GM23338 (cell line): ENCODE measurements at places on chromosomes 1 and 21.

DNA sequence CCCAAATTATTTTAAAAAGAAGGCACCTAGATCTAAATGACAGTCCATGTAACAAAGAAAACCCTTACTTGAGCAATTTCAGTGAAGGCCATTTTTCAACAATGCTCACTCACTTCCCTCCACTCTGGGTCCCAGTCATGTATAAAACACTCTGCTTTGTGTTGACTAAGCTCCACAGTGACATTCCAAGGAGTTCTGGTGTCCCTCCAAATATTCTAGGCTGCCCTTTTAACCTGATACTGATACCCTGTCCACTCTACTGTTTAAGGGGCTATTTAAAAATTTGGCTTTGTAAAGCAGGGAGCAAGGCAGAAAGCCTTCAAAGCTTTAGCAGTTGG is 73.6 kb downstream of the GNG12 start:
- no peak for DNase-seq

- DNase-seq, result no peak
These were observed 524 bp downstream of the COPA start for GRCh38 chr1:160342526-160342925.

GRCh38 chr1:233672732-233673131 is 58.8 kb downstream of the KCNK1 start:
- DNase-seq, result no peak

DNA sequence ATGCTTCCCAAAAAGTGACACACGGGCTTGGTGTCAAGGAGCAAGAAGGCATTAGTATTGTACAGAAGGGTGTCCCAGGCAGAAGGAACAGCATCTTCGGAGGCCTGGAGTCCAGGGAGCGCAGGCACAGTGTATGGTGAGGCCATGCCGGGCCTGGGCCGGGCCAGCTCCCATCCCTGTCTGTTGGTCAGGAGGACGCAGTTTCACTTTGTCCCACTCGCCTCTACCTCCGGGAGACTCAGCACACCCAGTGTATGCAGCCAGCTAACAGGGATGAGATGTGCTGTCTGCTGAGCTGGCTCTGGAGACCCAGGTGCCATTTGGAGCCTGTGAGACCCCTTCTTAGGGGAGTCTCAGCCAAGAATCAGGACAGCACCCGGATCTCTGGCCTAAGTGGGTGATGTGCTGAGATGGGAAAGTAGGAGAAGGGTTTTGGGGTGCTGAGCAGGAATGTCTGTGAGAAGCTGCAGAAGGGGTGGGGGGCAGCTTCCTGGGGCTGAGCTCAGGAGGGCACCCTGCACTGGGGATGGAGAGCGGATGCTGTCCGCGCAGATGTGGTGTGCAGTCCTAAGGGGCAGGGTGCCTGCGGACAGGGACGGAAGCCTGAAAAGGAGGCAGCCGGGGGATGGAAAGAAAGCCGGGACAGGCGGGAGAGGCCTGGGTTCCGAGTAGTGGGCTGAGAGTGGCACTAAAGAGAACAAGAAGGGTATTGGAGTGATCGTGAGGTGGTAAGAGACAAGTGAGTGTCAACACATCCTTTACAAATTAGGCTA is 25.7 kb downstream of the DMRTB1 start:
- DNase-seq, result no peak

DNA sequence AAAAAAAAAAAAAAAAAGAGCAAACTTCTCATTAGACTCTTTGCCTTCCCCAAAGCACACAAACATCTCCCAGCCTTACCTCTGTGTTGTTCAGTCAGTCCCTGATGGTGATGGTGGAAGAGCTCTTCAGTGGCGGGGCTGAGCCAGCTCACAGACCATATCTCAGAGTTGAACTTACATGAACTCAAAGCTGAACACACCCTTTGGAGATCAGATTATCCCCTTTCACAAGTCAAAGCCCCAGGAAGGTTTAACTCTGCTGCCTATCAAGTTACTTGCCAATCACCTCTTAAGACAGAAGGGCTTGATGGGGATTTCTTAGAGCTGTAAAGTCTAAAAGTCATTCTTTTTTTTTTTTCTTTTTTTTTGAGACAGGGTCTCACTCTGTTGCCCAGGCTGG is 55.2 kb upstream of the L1TD1 start:
- no peak for DNase-seq

DNA sequence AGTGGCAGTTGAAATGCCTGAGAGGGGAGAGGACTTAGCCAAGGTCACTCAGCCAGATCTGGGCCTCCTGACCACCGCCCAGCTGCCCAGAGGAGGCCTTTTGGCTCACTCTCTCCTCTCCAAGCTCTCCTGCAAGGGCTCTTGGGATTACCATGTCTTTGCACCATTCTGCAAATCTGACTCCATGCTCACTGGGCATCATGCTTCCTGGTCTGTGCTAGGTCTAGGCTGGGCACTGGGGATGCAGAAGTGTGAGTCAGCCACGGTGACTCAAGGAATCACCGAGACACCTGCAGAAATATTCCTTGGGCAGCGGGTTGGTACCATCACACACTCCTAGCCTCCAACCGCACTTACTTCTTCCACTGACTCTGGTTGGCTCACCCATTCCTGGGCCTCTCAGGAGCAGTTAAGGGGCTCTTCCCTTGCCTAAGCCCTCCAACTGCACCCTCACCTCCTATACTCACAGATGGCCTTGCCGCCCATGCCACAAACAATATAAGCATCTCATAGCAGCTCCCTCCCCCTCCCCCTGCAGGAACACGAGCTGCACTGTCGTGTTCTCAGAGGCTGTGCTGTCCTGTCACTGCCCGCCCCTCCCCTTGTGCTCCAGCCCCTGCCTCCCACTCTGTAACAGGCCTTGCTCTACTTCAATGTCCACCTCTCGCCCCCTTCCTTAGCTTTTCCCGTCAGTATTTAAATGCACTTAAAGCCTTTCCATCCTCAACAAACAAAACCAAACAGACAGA is 34.8 kb downstream of the CDCP2 start:
- no peak for DNase-seq

GRCh38 chr1:160245434-160245833 is 16.9 kb downstream of the DCAF8 start:
- DNase-seq, result no peak

DNA sequence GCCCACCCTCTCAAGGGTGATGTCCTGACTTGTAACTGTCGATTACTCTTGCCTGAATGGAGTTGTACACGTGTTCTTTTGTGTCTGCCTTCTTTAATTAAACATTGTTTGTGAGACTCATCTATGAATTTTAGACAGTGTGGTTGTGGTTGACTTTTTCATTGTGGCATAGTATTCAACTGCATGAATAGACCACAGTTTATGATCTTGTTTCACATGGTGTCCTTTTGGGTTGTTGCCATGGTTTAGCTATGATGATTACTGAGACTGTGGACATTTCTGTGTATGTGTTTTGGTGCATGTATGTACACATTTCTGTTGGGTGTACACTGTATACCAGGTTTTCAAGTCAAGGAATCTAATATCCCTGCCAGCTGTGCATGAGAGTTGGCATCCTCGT is 30.1 kb downstream of the PRMT2 start:
- no peak for DNase-seq

GRCh38 chr1:89987159-89987819 is 7.6 kb upstream of the ZNF326 start:
- DNase-seq, result peak; percentile 85

DNA sequence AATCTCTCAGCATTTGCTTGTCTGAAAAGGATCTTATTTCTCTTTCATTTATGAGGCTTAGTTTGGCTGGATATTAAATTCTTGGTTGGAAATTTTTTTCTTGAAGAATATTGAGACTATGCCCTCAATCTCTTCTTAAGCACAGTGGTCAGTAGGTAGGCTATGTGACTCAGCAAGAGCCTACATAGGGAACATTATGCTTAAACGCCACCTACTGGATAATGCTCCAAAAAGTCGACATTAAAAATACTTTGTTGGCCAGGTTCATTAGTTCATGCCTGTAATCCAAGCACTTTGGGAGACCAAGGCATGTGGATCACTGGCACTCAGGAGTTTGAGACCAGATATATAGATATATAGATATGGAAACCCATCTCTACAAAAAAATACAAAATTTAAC is 678.0 kb upstream of the USP24 start:
- peak; percentile 68 for DNase-seq

GRCh38 chr1:46223472-46223943 is 20.4 kb downstream of the LURAP1 start:
- peak; percentile 94 for DNase-seq

- no peak for DNase-seq
These were observed 29.7 kb downstream of the CTH start for GRCh38 chr1:70440642-70441391.

DNA sequence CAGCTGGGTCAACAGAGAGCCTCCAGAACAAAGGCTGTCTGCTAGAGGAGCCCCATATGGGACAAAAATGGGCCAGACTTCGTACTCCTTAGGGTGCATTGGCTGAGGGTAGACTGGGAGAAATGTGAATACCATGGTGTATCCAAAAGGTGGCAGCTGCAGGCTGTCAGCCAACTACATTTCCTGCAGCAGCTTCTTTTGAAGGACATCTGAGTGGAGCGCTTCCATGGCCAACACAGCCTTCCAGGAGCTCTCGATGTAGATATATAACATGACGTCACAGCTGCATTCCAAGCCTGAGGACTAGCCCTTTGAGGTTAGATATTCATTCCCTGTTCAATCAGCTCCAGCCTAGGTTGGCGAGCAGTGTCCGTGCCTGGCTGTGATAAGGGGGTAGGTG is 107.7 kb downstream of the MAB21L3 start:
- DNase-seq, result no peak
